T-helper 17 cell (primary cell): ENCODE measurements at places on chromosomes 11 and 22. TPM values are rescaled to one million over a fixed set of nuclear protein-coding genes. Genes with fewer than 3 reads are reported as not detected.

- H3K4me1 ChIP-seq = peaks cover 3% of the 10 kb centered on the region
- H3K4me3 ChIP-seq = no peak overlapping the region
- H3K36me3 ChIP-seq = peaks cover 3% of the 10 kb centered on the region
- H3K27me3 ChIP-seq = peaks cover 26% of the 10 kb centered on the region
- DNase-seq = no peak
Measured at GRCh38 chr22:48104102-48104738, 1341.8 kb downstream of the TBC1D22A start.

DNA sequence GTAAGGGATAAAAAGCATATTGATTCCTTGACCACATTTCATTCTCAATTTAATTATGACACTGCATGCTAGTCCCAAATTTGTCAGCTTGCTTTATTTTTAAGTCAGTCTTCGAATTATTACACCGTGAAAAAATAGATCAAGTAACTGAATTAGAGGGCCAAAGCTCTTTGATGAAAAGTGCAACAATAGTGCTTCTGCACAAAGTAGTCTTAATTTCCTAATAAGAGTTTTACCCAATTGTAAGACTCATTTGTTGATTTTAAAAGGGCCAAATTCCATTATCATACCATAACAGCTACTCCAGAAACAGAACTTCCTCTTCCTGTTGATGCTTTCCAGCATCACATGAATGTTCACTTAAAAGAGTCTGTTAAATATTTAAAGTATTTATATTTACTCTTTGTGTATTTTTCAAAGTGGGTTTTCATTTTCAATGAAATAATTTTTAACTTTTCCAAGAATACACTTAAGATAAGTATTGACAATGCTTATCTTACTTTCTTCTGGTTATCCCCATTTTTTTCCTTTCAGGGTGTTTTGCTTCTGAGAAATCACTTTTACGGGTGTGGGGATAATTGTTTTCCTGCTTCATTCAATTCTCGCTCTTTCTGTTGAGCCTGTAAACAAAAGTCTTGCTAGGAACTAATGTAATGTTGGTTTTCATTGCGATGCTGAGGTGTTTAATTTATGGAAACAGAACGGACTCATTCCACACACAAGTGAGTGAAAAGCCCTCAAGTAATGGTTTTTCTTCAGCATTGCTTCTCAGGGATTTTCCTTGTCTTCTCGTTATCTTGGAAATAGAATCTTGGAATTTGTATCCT lies 2.1 kb downstream of the ARHGEF12 start:
- no peak overlapping the region for H3K27ac ChIP-seq
- DNase-seq = no peak
- H3K36me3 ChIP-seq = no peaks in the 10 kb centered on the region
- peak overlapping the region; percentile 93 for H3K4me3 ChIP-seq
- H3K4me1 ChIP-seq = peaks cover 24% of the 10 kb centered on the region
- peaks cover 41% of the 10 kb centered on the region for H3K27me3 ChIP-seq

DNA sequence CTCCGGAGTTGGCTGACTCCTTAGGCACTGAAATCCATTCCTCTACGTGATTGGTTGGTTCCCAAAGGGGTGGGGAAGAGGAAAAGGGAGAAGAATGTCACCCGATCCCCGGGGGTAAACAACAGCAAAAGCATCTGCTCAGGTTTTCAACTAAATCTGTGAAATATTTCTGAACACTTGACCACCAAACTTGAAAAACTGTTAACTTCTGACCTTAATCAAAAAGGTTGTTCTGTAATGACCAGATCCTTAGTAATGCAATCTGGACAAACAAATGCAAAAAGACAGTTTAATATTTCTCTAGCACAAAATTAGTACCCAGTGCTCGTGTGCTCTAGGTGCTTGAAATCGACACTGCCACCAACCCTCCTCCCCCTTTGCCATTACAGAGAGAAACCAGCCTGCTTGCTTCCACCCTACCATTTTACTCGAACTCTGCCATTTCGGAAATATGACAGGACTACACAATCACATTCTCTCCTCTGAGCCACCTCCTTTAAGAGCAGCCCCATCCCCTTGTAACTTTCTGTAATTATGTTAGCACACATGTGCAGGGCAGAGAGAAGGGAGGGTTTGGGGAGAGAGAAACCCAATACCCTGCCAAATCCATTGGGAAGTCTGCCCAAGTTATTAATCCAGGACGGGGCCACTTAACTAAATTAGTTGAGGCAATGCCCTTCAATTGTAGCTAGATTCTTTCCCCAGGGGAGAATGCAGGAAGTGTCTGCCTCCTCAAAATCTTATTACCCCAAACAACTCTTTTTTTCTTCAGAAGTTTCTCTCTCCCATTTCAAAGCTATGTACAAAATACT lies 113.8 kb downstream of the RBFOX2 start:
- H3K27ac ChIP-seq = no peak overlapping the region
- H3K36me3 ChIP-seq = no peaks in the 10 kb centered on the region
- H3K4me1 ChIP-seq = peaks cover 5% of the 10 kb centered on the region
- DNase-seq = no peak

Gene SHANK3
- not detected for total RNA-seq

DNA sequence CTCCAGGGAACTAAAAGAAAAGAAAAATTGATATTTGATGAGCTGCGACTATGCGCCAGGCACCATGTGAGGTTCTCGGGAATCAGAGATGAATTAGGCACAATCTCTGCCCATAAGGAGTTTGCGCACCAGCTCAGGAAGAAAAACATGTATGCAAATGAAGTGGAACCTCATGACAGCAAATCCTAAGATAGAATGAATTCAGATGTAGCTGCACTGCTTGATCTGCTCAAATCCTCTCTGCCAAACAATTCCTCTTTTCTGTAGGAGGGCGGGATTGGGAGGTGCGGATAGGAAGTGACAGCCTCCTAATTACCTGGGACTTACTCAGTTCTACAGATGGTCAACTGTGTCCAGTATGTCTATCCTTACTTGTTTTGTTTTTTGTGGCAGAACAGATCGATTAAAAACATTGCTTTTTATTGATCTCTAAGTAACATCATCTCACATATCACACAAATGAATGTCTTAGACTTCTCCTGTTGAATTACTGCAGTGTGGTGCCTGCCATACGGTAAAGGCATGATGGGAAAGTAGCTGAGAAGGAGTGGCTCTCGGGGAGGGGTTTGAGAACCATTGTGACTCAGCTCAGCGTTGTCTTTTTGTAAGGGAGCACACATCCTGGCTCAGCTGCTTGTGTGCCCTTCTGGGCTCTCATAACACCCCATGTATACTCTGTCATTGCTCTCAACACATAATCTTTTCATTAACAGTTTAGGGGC lies 13.9 kb downstream of the CRTAM start:
- no peak for DNase-seq
- H3K27ac ChIP-seq = peak overlapping the region; percentile 57
- peaks cover 21% of the 10 kb centered on the region for H3K4me1 ChIP-seq
- H3K4me3 ChIP-seq = peak overlapping the region; percentile 85

Gene MMP8
- total RNA-seq = not detected

Gene MS4A15
- not detected for total RNA-seq

Gene ACRV1
- not detected for total RNA-seq

Gene LRRC55
- not detected for total RNA-seq

- peak overlapping the region; percentile 62 for H3K4me3 ChIP-seq
- H3K4me1 ChIP-seq = peaks cover 16% of the 10 kb centered on the region
- H3K27me3 ChIP-seq = peaks cover 8% of the 10 kb centered on the region
- DNase-seq = peak; percentile 77
- no peaks in the 10 kb centered on the region for H3K36me3 ChIP-seq
- H3K27ac ChIP-seq = peak overlapping the region; percentile 94
Measured at GRCh38 chr11:45843158-45843924, 3.9 kb upstream of the CRY2 start.

Gene MS4A3
- 0.39 TPM for total RNA-seq

GRCh38 chr22:45502215-45503049 lies at the start of gene FBLN1:
FBLN1 (plus strand) TSS chr22:45502883; CDS start chr22:45502986, 103 bp downstream.
- peak within 1 kb of the TSS; percentile 12 for H3K4me3 ChIP-seq
- H3K27ac ChIP-seq = no peak within 1 kb of the TSS
- H3K4me1 ChIP-seq = peaks cover 2% of the 10 kb centered on the region
- no peaks in the 10 kb centered on the region for H3K36me3 ChIP-seq

DNA sequence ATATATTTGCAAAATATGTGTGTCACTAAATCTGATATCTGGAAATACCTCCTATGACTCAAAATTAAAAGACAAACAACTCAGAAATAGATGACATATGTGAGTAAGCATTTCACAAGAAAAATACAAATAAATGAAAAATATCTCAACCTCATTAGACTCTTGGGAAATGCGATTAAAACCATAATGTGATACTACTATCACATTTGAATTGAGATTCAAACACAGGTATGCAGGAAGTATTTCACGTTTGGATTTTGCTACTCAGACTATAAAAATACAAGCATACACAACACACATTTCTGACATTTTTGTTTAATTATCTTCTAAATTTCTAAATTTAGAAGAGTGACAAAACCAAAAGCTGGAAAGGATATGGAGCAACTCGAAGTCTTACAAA lies 811.9 kb upstream of the LRRC4C start:
- H3K4me3 ChIP-seq = no peak overlapping the region
- no peaks in the 10 kb centered on the region for H3K27me3 ChIP-seq
- no peak overlapping the region for H3K27ac ChIP-seq
- no peaks in the 10 kb centered on the region for H3K36me3 ChIP-seq
- H3K4me1 ChIP-seq = no peaks in the 10 kb centered on the region

DNA sequence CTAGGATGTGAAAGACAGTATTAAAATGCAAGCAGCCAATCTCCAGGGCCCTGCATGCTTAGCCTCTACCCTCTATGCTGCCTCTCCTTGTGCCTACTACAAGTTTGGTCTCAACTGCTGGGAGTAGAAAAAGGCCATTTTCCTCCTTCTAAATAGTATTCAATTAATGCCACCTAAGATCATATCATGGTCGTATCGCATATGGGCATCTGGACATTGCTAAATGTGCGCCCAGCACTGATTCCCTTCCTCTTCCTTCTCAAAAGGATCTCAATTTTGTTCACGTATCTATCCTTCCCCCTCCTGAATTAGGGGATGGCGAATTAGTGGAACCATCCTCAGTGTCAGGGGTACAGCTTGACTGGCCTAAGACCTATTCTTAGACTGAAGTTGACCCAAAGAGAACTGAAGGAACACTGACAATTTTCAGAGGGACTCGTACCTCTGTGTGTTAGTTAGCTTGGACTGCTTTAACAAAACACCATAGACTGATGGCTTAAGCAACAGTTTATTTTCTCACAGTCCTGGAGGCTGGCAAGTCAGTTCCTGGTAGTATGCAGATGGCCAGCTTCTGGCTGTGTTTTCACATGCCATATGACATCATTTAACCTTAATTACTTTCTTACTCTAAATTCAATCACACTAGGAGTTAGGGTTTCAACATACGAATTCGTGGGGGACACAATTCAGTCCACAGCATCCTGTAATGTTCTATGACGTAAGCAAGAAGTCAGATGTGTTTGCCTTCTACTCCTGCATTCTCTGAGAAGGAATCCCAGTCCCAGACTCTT lies 8.5 kb upstream of the NUP50 start:
- H3K36me3 ChIP-seq = peaks cover 12% of the 10 kb centered on the region
- H3K4me1 ChIP-seq = peaks cover 26% of the 10 kb centered on the region
- peak overlapping the region; percentile 56 for H3K27ac ChIP-seq

- H3K27ac ChIP-seq = no peak overlapping the region
- peaks cover 89% of the 10 kb centered on the region for H3K27me3 ChIP-seq
- H3K36me3 ChIP-seq = peaks cover 7% of the 10 kb centered on the region
- DNase-seq = no peak
- no peak overlapping the region for H3K4me3 ChIP-seq
Measured at GRCh38 chr11:124080327-124081001, 34.8 kb upstream of the VWA5A start.

GRCh38 chr11:81301166-81301830 lies 1432.4 kb downstream of the FAM181B start:
- no peaks in the 10 kb centered on the region for H3K27me3 ChIP-seq
- H3K4me1 ChIP-seq = no peaks in the 10 kb centered on the region
- no peak overlapping the region for H3K4me3 ChIP-seq
- H3K27ac ChIP-seq = no peak overlapping the region

DNA sequence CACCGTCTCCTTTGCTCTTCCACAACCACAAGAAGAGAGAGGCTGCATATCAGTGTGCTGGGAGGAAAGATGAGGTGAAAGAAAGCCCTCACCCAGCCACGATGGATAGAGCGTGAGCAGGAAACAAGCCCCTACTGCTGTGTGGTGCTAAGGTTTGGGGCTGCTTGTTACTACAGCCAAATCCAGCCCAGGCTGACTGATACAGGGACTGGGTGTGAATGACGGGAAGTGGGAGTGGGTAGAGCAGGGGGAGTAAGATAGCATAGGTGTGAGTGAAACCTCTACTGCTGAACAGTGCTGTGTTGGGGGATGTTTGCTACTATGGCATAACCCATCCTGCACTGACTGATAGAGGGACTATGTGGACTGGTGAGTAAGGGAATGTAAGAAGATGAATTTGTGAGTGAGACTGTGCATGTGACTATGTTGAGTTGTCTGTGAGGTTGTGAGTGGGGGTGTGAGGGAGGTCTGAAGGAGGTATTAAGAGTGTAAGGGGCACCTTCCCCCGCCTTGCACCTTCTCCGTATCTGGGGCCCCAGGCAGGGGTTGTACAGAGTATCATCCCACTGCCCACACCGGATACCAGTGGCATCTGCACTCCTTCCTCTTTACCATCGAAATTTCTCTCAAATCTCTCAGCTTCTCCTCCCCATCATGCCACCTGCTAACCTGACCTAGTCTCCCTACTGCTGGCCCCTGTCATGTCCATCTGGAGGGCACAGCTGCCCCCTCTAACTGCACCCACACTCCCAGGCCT lies 91.5 kb downstream of the MN1 start:
- H3K36me3 ChIP-seq = no peaks in the 10 kb centered on the region
- H3K4me3 ChIP-seq = no peak overlapping the region
- H3K27ac ChIP-seq = no peak overlapping the region
- H3K4me1 ChIP-seq = no peaks in the 10 kb centered on the region
- H3K27me3 ChIP-seq = no peaks in the 10 kb centered on the region
- DNase-seq = no peak

Gene CNIH2
- total RNA-seq = 14.4 TPM

DNA sequence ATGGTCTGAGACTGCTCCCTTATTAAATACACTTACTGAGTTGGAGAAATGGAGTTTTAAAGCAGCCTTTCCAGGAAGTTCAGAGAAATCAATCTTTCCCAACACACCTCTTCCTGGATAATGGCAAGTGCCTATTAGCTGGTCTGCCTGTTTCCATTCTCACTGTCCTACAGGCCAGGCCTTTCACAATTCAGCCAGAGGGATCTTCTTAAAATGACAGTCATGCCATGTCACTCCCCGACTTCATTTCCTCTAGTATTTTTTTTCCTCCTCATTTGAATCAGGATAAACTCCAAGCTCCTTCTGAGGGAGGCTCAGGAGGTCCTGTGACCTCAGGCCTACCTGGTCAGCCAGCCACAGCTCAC lies 62.6 kb downstream of the FDX1 start:
- peaks cover 10% of the 10 kb centered on the region for H3K27me3 ChIP-seq
- H3K4me1 ChIP-seq = no peaks in the 10 kb centered on the region
- H3K4me3 ChIP-seq = no peak overlapping the region
- no peak for DNase-seq
- H3K36me3 ChIP-seq = peaks cover 2% of the 10 kb centered on the region
